ENCODE measurements at places on chromosomes 11 and 22. TPM values are rescaled to one million over a fixed set of nuclear protein-coding genes. Genes with fewer than 3 reads are reported as not detected.

NAV2 gene
- total RNA-seq = 45.8 TPM

SLC22A8 gene
- not detected for total RNA-seq

DNA sequence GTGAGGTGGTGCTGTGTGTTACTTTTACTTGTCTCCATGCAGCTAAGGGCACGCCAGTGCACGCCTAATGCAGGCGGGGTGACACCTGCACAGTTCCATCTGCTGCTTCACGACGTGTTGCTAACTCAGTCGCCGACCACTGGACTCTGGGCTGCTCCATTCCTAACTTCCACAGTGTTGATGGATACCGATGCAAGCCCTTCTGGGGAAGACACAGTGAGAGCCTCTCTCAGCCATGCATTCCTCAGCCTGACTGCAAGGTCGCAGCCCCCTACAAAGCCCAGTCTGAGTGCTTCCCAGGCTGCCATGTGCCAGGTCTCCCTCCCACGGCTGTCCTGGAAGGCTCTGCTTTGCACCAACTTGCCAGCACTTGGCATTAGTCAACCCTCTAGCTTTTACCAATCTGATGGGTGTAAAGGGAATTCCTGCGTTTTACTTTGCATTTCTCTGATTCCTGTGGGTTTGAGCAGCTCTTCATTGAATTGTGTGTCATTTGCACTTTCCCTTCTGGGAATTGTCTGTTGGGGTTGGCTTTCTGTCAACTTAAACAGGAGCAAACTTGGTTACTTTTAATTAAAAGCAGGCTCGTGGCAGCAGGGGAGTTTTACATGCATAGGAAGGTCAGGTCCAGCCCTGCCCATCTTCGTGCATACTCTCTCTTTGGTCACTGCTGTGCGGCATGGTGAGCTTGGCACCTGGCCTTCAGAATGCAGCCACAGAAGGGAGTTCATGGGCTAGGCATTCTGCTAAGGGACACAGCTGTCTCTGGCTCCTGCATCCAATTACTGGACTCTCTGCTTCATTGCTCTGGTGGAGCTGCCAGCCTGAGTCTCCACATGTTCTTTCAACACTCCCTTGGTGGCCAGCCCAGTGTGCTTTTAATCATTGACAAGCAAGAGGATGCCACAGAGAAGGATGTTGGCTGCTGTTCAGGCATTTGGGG is 34.6 kb upstream of the SHANK2 start:
- no peak for DNase-seq

MMP3 gene
- total RNA-seq = not detected

F2 gene
- total RNA-seq = not detected

- no peak for DNase-seq
Measured at GRCh38 chr22:46618667-46619066, 1.5 kb upstream of the GRAMD4 start.

- DNase-seq = no peak
Measured at GRCh38 chr11:118918686-118919280, 6.9 kb downstream of the BCL9L start.

DNA sequence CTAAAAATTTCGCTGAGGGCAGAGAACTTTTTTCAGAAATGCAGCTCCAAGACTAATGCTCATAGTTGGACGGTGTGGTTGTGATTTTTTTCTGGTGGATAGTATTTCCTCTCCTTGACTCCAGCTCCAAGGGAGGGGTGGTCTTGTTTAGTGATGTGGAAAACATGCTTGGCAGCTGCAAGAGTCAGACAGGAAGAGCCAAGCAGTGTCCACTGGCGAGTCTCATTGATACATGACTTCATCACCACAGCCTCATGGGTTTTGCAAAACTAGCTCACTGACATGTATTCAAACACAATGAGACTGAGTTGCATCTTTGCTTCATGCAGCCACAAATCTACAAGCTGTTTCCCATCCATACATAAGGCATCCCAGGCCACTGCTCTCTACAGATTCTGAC is 7.3 kb upstream of the KCNJ1 start:
- no peak for DNase-seq

DNA sequence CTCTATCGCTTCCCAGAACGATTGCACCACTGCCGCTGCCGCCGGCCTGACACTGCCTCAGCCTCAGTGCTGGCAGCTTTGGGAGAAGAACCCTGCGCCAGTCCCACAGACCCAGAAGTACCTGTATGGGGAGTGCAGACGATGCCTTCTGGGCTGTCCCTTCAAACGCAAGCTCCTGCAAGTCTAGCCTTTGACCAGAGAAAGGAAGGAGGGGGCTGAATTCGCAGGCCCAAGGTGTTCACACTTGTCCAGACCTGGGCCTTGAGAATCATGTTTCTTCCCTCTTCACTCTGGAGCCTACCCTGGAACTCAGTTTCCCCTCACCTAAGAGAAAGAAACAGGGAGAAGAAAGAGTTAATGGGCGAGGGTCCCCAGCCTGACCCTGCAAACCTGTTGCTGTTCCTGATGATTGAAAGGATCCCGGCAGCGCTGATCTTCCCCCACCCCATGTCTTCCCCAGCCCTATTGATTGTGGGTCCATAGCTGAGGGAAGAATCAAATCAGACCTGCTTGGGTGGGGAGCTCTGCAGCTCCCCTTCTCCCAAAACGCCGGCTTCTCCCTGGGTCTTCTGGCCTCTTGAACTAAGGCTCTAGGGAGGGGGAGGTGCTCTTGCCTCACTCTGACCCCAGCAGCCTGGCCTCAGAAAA is 786 bp upstream of the MCAM start:
- no peak for DNase-seq

PTPN5 gene
- not detected for total RNA-seq

CAVIN3 gene
- 153 TPM for total RNA-seq

- DNase-seq = no peak
Measured at GRCh38 chr11:128903248-128904061, 12.3 kb downstream of the KCNJ5 start.

LRP4 gene
- total RNA-seq = 3.8 TPM

DNA sequence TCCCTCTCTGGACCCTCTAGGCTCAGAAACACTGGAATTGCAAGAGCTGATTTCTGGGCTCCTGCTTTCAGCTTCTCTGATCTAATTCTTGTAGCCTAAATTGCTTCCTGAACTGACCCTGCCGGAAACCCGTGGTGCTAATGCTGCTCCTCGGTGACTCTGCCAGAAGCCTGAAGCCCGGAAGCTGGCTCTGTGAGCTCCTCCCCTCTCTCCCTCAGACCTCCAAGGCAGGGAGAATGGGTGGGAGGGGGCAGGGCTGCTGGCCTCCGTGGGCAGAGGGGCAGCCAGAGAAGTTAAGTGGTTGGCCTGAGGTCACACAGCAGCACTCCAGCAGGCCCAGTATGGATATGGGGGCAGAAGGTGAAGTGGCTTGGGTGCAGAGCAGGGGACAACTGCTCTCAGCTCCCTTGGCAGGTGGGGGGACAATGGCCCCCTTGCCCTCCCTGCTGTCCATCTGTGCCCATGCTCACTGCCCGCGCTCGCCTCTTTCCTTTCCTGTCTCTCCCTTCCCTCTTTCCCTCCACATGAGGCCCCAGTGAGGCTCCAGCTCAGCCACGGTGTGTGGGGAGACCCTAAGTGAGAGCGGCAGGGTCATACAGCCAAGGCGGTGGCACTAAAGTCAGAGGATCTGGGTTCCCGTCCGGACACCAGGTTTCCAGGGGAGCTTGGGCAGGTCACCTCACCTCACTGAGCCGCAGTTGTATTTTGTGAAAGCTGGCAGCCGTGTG is 16.2 kb downstream of the CAPN5 start:
- peak; percentile 64 for DNase-seq

- no peak for DNase-seq
Measured at GRCh38 chr11:1348146-1348795, 38.8 kb upstream of the TOLLIP start.

GRCh38 chr22:24091551-24092420 is 80.7 kb downstream of the CABIN1 start:
- no peak for DNase-seq

DNA sequence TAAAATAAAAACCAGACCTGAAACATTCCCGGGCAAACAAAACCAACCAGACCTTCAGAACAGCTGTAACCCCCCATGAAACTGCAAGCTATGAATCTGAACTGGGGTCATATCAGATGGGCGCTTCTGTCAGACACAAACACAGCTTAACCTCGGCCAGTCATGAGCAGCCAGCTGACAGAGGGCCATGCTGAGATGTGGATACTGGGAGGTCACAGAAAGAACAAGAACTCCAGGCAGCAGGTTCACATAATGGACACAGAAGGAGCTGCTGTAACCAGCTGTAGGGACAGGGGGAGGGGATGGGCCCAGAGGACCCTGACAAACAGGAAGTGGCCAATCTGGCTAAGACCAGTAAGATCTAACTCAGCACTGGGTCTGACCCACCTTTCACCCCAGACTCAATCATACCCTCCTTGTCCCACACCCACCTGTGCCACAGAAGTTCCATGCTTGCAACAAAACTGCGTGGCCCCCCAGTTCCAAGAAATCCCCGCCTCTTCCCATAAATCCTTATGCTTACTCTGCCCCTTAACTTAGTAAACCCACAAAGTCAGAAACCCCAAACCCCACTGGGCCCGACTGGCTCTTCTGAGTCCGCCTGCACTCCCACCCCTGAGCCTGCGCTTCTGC is 4.0 kb downstream of the APOL4 start:
- DNase-seq = no peak

DNA sequence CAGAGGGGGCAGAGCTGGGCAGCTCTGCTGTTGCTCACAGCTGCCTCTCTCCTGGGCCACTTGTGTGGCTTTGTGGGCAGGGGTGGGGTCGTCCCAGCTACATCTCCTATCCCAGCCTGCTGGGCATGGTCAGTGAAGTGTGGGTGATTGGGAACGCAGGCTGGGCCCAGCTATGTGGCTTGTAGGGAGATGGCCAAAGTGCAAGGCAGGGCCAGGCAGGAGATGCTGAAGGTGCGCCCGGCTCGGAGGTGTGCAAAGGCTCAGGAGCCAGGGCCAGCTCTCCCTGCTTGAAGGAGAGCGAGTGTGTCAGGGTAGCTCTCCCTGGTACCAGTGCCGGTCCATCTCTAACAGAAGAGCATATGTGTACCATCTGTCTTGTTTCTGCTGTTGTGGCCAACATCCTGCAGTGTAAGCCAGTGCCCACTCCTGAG is 8.4 kb upstream of the RANBP1 start:
- DNase-seq = no peak

DNA sequence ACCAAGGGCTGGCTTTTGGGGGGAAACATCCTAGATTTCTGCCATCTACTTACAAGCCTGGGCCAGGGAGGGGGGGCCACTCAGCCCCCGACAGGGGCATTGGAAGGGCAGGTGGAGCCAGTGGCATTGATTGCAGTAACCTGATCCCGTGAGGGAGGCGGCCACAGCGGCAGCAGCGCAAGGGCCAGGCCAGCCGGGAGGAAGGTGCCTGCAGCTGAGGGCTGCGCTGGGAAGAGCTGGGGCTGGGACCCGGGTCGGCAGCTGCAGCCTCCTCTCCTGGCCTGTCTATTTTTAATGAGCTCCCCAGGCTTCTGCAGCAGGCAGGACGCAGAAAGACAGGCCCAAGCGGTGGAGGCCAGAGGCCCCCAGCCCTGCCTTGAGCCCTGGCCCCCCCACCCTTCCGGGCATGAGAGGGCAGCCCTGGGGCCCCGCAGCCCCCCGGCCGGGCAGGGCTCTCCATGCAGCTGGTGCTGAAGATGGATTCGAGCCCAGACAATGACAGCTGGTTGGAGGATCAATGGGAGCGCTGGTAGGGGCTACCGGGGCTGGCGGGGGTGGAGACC is 10.6 kb downstream of the FREY1 start:
- DNase-seq = no peak

- DNase-seq = no peak
Measured at GRCh38 chr11:127119356-127119755, 118.8 kb upstream of the KIRREL3 start.

TRPM5 gene
- not detected for total RNA-seq

DNA sequence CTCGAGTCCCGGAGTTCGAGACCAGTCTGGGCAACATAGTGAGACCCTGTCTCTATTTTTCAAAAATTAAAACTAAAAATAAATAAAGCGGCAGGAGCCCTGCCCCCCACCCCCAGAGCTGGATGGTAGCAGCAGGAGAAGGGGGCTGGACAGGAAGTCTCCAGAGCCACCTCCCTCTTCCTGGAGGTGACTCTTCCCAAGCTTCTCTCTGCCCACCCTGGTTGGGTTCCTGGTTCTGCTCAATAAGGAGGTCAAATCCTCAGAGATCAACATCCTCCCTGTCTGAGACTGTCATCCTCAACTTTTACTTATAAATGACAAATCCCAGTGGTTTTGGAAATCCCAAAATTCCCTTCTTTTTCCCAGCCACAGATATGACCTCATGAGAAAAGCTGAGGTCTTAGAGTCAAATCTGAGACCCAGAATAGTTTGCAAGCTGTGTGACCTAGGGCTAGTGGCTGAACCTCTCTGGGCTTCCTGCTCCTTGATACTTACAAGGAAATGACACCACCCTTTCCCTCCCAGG is 987 bp downstream of the C1QTNF6 start:
- peak; percentile 37 for DNase-seq

DNA sequence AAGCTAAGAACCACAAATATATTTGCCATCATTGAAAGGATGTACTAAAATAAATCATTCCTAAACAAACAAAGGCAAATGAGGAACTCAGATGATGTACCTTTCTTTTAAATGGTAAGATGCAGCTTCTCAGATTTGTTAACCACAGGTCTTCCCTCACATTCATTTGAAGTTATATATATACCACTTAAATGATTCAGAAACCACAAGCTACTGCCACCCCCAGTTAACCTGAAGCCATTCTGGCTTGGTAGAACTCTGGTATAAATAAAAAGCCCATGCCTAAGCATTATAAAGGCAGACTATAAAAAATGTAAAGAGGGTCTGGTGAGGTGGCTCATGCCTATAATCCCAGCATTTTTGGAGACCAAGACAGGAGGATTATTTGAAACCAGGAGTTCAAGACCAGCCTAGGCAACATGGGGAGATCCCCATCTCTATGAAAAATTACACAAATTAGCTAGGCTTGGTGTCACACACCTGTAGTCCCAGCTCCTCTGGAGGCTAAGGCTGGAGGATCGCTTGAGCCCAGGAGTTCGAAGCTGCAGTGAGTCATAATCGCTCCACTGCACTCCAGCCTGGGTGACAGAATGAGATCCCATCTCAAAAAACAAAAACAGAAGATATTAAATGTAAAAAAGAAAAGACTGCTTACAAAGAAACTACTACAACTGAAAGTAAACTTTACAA is 1185.3 kb downstream of the JRKL start:
- no peak for DNase-seq

DNA sequence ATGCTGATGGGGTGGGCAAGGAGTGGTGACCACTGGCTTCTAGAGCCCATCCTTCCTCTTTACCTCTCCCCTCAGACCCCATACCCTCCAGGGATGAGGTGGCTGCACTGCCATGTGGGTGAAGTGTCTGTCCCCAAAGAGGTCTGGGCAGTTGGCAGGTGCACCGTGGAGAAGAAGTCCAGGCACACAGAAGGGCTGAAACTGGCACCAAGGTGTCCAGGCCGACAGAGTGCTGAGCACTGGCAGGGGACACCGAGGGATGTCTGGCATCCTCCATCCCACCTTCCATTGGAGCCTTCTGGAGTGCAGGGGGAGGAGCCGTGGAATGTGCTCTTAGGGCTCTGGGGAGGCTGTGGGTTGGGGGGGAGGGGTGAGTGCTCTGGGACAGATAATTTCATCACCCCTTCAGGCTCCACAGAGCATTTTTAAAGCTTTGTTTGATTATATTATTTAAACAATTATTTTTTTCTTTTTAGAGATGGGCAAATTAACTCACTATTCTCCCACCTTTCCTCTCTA is 37.9 kb downstream of the PKNOX2 start:
- no peak for DNase-seq

SMTNL1 gene
- total RNA-seq = not detected

LDHAL6A gene
- total RNA-seq = not detected

Data from endothelial cell of umbilical vein (primary cell).